ELR (cell line): ENCODE measurements at places on chromosomes 11 and 22.

DNA sequence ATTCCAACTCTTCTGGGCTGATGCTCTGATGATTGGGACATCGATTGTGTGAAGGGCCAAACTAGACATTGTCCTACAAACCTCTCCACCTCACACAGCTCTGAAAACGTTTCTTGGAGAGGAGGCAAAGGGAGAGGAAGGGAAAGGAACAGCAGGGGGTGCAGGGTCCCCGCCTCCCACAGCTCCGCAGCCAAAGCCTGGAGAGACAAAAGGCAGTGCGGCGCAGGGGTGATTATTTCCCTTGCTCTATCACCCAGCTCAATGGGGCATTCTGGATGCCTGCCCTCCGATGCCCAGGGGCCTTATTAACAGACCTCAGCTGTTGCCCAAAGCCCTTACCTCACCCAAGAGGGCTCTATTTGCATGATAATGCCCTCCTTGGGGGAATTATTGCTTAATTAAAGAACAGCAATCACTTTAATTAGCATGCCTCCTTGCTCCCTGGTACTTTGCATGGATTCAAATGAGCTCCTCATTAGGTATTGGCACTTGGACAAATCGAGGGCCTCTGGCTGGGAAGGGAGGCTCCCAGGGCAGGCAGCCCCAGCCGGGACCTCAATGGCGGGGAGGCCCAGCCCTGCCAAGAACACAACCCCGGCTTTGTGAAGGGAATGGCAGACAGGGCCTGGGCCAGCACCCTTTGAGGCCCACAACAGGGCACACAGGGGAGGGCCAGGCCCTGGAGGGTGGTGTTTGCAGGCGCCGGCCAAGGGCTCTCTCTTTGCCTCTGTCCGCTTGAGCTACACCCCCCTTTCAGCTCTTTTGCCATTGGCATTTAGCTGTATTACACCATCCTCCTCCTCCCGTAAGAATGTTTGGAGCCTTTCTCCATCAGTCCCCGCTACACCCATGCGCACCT lies 19.8 kb upstream of the CDON start:
- no peak for DNase-seq

GRCh38 chr11:73236854-73237253 lies 18.8 kb downstream of the P2RY2 start:
- peak; percentile 51 for DNase-seq

DNA sequence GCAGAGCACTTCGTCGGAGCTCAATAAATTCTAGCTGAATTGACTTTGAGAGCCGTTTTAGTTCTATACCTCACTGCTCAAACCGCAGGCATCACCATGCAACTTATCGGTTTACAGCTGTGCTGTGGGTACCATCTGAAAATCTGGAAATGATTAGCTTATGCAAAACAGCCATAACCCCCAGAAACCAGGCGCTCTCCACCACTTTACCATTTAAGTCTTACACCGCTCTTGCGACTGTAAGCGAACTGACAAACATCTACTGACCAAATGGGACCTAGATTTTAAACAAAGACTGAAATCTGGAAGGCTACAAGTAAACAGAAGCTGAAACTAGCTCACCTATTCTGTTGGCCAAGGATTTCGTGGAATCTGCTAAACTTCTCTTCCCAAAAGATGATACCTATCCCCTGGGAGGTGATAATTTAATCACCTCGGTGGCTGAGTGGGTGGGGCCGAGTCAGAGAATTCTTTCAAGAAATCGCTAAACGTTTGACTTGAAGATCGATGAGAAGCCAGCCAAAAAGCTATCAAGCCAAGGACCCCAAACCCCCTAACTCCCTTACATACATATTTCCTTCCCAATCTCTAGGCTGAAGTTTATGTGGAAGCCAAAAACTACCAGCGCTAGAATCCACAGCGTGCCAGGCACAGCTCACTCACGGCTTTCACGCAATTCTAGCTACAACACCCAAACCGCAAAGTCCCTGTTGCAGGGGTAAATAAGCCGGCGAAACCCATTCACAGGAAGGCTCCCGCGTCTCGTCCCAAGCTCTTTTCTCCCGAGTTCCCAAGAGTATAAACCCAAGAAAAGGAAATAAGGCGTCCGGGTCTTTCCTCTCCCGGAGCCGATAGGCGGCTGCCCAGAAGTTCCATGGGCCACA lies 644 bp downstream of the SPTY2D1 start:
- DNase-seq = peak; percentile 34

GRCh38 chr11:94546162-94546470 lies 2.4 kb downstream of the FUT4 start:
- DNase-seq = no peak

- DNase-seq = no peak
These were observed 375 bp downstream of the LAYN start for GRCh38 chr11:111540937-111541253.

- DNase-seq = peak; percentile 74
These were observed 101.2 kb downstream of the BCR start for GRCh38 chr22:23281406-23282088.

DNA sequence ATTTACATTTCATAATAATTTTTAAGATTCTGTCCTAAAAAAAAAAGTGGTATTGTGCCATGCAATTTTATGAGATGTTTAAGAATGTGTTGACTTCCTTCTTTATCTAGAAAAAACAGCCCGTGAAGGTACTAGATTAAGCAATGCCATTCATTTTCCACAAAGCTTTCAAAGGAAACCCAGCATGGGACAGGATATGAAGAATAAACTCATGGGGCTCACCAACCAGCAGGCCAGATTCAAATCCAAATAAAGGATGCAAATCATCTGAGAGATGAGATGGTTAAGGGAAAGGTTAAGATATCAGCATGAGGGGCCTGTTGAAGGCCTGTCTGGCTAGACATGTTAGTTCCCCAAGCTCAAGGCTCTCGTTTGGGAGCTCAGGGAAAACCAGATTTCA lies 199.1 kb downstream of the SWAP70 start:
- no peak for DNase-seq

DNA sequence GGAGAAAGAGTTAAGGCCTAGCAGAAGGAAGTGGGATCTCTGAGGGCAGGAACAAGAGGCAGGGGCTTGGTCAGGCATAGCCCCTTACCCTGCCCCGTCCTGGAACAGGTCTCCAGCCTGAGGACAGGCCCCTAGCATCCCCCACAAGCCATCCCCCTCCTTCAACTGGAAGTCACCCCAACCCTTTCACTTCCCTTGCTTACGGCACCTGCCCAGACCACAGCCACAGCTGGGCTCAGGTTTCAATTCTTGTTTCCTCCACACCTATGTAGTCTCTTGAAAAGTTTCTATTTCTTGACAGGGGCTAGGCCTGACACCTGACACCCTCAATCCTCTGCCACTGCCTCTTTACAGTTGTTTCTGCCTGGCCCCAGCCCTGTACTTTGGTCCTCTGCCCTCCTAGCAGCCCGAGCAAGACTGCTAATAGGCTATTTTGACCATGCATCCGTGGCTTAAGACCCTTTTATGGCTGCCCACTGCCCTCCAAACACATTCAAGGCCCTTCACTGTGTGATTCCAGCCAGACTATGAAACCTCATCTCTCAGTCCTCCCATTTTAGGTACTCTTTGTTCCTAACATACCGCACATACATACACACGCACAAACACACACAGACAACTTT lies 10.9 kb upstream of the FCHSD2 start:
- DNase-seq = no peak

DNA sequence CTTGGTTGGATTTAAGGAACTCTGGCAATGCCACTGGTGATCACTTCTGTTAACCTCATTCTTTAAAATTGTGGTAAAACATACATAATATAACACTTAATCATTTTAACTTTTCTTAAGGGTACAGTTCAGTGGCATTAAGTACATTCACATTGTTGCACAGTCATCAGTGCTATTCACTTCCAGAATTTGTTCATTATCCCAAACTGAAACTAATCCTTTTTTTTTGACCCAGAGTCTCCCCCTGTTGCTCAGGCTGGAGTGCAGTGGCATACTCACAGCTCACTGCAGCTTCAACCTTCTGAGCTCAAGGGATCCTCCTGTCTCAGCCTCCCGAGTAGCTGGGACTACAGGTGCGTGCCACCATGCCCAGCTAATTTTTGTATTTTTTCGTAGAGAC lies 10.6 kb downstream of the ELF5 start:
- peak; percentile 27 for DNase-seq

DNA sequence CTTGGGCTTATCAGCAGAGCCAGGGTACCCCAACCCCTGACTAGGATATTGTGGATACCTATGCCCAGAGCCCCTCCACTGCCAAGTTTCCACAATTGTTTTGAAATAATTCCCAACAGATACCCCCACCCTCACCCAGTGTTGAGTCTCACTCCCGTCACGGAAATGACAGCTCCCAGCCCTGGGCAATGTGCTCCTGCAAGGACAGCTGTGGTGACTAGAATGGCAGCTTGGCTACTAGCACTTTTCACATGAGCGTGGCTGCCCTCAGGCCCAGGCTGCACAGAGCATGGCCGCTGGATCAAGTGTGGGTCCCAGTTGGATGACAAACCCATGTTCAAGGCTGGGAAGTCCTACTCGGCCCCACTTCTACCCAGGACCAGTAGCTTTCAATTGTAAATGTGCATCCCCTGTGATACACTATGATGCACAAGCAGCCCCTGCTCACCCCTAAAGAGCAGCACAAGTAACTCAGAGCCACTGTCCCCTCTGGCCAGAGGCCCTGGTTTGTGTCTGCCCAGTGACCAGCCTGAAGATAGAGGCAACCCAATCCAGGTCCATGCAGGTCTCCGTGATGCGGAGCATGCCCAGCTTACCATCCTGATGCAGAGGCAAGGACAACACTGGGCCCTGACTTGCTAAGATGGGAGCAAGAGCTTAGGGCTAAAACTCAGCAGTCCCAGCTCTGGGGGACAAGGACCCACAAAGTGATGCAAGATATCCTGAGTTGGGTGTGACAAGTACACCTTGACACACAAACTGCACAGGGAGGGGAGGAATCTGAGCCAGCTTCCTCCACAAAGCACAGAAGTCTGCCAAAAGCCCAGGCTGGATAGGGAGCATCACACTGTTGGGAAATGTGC lies 13.2 kb downstream of the KCNQ1OT1 start:
- no peak for DNase-seq

- DNase-seq = peak; percentile 95
These were observed 4.8 kb upstream of the ARHGEF12 start for GRCh38 chr11:120331301-120331996.

- DNase-seq = no peak
These were observed 59.5 kb downstream of the SMIM38 start for GRCh38 chr11:69215216-69215615.

DNA sequence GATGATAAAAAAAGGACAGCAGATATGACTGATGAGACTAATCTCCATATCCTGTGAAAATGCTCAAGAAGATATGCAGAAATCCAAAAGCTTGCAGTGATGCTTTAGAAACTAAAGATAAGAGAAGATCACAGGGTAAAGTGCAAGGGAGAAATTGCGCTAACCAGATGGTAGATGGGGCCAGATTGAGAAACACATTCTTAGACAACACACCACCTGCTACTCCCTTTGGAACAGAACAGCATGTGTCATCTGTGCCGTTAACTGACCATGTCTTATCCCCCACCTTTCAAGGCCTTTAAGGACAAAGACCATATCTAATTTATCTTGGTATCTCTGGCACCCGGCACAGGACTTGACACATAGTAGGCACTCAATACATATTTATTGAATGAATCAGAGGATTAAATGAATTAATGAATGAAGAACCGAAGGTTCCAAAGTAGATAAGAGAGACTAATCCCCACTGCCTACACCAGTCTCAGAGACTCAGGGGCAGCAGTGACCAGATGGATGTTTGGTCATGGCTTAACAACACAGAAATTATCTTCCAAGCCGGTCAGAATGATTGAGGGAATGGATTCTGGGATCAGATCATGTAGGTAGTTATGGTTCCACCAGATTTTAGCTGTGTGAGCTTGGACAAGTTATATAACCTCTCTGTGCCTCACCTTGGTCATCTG lies 12.3 kb upstream of the P2RY2 start:
- no peak for DNase-seq

DNA sequence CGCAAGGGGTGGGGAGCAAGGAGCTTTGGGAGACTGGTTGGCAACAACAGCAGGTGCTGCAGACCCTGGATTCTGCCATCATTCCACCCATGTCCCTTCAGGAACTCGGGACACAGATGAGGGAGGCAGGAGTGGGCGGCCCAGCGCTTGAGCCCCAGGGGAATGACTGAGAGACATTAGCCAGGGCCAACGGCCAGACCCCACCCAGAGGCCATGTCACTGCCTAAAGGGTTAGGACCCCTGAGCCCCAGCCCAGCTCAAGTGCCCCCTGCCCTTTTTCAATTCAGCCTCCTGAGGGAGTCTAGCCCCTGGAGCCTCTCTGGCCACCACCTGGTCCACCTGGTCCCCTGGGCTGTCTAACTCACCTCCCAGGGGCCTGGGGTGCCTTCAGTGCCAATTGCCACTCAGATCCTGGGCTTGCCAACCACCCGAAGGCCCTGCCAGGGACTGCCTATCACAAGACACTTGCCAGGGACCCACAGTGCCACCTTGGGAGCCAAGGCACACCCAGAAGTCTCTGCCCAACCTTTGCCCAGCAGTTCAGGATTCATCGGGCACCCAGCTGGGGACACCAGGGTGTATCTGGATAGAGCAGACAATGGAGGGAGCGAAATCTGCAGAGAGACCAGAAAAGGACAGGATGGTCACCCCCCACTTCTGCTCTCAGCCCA lies 16.6 kb downstream of the MFNG start:
- DNase-seq = no peak

DNA sequence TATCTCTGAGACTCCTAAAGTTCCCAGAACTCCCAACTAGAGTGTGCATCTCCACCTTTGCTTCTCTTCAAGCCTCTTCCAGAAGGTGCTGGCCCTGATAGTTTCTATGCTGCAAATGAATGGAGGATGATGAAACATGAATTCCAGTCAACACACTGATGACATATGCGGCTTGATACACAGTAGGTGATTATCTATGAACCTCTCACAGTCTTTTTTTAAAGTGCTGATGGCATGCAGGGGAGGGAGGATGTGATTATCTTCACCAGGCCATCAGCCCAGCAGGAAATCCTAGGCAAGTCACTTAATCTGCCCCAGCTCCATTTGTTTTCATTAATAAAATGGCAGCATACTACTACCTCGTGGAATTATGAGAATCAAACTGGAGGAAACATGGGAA lies 548.5 kb downstream of the SOX6 start:
- no peak for DNase-seq

DNA sequence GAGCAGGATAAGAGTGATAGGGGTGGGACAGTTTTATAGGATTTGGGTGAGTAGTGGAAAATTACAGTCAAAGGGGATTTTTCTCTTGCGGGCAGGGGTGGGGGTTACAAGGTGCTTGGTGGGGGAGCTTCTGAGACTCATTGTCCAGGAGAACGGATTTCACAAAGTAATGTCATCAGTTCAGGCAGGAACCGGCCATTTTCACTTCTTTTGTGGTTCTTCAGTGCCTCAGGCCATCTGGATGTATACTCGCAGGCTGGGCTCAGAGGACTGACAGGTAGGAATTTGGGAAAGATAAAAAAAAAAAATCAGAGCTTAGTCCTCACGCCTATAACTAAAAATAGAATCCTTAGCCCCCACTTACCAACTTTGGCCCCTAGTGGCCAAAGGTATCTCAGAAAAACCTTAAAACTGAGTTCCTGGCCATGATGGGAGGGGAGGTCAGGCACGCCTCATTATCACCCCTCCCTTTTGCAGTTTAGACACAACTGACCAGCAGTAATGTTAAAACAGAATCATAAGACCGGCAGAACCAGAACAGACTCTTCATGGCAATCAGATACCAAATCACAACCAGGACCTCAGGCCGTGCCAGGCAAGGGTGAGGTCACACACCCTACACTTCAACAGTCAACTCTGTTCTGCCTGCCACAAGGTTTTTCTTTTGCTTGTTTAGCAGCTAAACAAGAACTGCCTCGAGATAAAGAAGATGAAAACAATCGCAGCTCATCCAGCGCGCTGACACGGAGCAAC lies 8.9 kb upstream of the APOBEC3G start:
- DNase-seq = no peak
